Nucleus accumbens (tissue), 56 donors: ENCODE measurements at places on chromosomes 12 and 14.

DNA sequence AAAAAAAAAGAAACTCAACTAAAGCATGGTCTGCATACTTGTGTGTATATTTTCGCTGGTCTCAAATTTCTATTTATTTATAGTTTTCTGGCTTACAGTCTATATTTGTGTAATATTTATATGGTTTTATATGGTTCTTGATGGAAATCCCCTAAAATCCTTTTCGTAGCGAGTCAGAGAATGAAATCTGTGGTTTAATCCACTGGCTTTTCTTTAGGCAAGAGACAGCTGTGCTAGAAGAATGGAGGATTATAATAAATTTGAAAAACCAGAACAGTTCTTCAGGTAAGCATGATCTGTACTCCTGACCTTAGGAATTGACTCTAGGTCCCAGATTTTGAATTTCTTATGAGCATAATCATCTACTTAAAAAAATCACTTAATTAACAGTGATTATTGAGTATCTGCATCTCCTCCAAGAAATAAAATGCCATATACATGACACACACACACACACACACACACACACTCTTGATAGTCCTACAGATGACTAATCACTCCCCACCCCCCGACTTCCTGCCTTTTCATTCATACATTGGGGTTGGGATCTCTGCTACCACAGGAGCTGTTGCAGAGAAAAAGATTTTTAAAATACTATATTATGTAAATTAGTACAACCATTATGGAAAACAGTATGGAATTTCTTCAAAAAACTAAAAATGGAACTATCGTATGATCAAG, 113.4 kb downstream of the CRADD start:
- DNase-seq: no peak

GRCh38 chr12:53743266-53744129, 8.3 kb downstream of the CISTR start:
- DNase-seq: peak; percentile 52

DNA sequence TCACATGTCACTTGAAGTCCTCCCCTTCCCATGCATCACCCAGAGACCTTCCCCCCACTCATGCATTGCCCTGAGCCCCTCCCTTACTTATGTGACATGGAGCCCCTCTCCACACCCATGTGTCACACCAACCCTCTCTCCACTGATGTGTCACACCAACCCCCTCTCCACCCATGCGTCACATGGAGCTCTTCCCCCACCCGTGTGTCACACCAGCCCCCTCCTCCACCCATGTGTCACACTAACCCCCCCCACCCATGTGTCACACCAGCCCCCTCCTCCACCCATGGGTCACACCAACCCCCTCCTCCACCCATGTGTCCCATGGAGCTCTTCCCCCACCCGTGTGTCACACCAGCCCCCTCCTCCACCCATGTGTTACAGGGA, 30.4 kb downstream of the RTL1 start:
- DNase-seq: no peak

DNA sequence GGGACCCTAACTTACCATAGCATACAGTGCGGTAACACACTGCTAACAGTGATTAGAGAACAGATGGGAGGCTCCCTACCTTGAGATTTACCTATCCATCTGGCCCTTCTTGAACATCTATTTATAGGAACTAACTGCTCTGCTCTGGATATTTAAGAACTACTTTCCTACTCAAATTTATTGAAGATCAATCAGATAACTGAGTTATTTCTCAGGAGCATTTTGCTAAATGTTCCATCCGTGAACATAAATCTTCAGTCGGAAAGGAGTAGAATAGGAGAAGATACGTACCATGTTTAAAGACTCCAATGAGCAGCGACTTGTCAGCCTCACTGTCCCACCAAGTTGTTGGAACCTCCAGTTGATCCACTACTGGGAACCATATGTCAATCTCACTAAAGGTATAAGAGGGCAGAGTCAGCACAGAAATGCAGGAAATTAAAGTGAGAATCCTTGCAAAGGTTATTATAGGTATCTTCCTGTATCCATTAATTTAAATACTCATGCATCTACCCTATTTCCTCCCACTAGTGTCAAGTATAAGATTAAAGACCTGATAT, 15.6 kb upstream of the SUPT16H start:
- no peak for DNase-seq

DNA sequence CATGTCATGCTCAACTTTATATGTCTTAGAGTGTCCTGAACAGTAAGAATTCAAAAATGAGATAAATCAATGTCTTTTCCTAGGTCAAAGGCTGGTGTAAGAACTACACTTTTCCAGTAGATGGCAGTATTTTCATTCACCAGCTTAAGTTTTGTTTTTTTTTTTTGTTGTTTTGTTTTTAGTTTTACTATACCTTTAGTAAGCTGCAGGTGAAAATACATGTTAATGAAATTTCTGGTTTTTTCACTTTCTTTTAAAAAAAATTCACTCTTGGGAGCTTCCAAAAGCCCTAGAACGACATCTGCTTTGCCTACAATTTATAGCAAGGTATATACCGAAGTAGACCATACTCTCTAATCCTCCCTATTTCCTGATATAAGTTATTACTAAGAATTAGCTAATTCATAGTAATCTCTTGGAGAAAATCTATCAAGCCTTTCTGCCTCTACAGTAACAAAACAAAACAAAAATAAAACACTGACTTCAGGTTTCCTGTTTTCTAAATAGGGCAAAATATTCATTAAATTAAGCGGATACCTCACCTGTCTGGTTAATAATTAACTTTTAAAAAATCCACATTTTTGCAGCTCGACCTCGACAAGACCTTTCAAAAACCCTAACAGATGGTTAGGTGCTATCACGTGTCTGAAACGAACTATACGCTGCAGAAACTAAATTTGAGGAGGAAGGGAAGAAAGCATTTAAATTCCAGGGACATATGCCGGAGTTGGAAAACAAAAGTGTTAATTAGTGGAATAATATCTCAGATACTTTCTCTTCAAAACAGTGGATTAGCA, 2.7 kb upstream of the SAMD4A start:
- DNase-seq: no peak

- DNase-seq: no peak
Observed at GRCh38 chr12:109836916-109837315, 3.7 kb upstream of the TRPV4 start.

DNA sequence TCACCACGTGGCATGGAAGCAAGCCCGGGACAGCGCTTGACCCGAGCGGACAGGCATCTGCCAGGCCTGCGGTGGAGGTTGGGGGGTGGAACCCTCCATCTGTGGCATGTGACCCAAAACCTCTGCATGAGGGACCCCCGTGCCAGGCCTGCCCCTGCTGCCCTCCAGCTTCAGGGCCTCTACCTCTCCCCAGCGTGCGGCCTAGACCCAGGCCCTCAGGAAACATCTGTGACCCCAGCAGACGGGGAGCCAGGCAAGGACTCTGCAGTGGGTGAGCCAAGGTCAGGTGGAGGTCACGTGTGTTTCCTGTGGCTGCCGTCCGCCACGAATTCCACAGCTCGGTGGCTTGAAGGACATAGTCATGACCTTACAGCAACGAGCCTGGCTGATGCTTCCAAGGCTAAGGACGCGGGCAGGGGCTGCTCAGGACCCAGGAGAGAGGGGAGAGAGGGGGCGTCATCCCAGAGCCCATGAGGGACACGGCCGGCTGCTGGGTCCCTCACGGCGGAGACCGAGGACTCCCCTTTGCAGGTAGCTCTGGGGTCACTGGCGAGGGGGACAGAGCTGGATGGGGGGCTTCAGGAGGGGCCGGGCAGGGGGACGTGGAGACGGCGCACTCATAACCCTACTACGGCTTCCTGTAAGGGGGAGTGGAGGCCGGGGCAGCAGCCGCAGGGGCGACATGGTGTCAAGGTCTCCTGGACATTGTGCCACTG, 91.5 kb downstream of the GALNT9 start:
- DNase-seq: no peak

GRCh38 chr12:112537710-112538396, 119.1 kb downstream of the PTPN11 start:
- DNase-seq: no peak
